ENCODE measurements at places on chromosomes 2 and 18.

- no peak for DNase-seq
Measured at GRCh38 chr2:23806201-23806600, 120.7 kb downstream of the ATAD2B start.

DNA sequence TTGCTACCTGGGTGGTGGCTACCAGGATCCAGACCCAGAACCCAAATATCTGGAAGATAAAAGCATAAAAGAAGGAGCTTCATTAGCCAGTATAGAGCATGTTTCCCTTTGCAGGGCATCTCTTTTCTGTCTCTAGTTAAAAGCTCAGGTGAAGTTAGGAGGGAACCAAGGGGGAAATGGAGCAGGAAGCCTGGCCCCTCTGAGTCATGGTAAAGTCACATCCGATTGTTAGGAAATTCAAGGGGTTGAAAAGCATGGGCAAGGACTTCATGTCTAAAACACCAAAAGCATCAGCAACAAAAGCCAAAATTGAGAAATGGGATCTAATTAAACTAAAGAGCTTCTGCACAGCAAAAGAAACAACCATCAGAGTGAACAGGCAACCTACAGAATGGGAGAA lies 126.9 kb downstream of the RPIA start:
- DNase-seq, result no peak

GRCh38 chr2:26580751-26581150 lies 60.4 kb downstream of the CIB4 start:
- no peak for DNase-seq

GRCh38 chr2:233798335-233799086 lies 20.4 kb downstream of the MROH2A start:
- no peak for DNase-seq

GRCh38 chr2:119548516-119549120 lies 4.4 kb downstream of the CFAP221 start:
- DNase-seq, result no peak

- DNase-seq, result no peak
Measured at GRCh38 chr2:109486711-109487535, 126.8 kb downstream of the SEPTIN10 start.

- no peak for DNase-seq
Measured at GRCh38 chr2:147772781-147773180, 72.0 kb upstream of the ACVR2A start.

- no peak for DNase-seq
Measured at GRCh38 chr2:47528455-47528854, 125.5 kb downstream of the MSH2 start.

GRCh38 chr18:75530566-75531211 lies 103.2 kb upstream of the SMIM21 start:
- no peak for DNase-seq

DNA sequence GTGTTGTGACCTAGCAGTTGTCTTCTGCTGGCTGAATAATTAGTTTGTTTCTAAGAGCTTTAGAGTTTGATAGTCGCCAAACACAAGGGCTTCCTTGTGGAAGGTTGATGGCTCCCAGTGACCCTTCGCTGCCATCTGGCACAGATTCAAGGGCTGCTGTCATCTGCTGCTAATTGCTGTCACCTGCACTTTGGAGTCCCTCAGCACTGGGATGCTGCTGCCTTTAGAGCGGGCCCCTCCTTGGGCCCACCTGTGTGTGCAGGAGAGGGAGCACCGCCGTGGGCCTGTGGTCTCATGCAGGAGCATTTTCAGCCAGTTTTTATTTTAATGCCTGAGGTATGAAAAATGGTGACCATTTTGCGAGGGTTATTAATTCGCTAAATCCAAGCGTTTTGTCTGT lies 154.0 kb upstream of the NFATC1 start:
- no peak for DNase-seq

DNA sequence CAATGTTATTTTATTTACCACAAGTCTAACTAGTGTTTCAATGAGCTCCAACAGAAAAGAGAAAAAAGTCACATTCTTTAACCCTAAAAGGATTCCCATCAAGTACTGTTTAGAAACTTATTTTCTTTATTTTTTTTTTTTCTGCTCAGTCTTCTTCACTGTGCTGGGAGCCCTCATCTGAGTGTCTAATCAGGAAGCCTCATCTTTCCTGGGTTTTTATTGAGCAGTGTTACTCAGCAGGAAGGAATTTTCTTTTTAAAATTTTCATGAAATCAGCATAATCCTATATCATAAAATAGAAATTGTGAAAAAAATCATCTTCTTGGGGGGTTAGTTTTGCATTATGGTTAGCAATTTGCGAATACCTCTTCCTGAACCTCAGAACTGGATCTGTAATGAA lies 453.8 kb downstream of the CDH2 start:
- DNase-seq, result no peak

DNA sequence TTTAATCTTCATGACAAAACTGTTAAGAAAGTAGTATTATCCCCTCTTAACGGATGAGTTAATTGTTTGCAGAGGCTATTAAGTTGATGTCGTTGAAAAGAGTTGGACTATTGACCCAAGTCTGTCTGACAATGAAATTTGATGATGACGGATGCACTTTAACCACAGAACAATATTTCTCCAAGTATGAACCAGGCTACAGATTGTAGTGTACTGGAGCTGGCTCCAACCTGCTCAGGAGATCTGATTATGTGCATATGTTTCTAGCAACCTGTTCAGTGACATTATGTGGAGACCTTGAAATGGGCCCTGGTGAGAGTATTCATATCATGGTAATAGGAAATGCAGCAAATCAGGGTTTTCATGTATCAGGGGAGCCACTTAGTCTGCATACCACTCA lies 174.1 kb downstream of the CDH7 start:
- no peak for DNase-seq

DNA sequence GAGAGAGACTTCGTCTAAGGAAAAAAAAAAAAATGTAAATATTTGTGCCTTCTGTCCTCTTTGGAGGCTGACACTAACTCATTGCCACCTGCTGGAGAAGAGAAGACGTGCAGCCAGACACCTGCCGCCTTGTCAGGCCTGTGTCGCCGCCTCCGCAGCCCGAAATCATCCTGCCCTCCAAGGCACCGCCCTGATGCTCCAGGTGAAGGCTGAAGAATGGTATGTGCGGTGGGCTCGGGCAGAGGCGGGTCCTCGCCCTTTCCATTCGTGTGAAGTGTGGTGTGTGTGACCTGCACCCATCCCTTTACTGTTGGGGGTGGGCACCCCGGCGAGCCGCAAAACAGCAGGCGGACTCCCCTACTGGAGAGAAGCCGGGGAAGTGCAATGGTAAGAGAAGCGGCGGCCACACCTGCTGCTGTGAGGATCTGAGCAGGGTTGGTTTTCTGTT lies 60.4 kb downstream of the FAM161A start:
- DNase-seq, result no peak

DNA sequence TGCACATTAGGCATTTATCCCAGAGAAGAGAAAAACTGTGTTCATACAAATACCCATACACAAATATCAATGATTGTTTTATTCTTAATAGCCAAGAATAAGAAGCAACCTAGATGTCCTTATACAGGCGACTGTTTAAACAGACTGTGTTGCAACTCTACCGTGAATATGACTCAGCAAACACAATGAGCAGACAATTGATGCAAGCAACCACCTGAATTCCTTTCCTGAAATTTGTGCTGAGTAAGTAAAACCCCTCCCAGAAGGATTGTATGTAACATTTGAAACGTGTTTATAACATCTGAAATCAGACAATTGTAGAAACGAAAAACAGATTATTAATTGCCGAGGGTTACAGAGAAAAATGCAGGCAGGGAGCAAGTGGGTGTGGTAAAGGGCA lies 621.9 kb upstream of the SOX11 start:
- no peak for DNase-seq

DNA sequence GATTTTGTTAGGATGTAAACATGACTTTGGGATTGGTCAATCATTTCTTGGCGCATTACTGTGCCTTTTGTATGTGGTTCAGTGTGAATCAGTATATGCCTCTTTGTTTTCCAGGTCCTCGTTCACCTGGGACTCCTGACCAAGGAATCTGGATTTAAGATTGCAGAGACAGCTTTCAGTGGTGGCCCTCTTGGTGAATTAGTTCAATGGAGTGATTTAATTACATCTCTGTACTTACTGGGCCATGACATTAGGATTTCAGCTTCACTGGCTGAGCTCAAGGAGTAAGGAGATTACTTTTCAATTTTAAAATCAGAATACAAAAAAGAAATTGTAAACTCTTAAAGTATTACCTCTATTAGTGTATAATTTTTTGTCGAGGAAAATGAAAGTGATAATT lies 87.6 kb downstream of the MGAT5 start:
- DNase-seq, result no peak

DNA sequence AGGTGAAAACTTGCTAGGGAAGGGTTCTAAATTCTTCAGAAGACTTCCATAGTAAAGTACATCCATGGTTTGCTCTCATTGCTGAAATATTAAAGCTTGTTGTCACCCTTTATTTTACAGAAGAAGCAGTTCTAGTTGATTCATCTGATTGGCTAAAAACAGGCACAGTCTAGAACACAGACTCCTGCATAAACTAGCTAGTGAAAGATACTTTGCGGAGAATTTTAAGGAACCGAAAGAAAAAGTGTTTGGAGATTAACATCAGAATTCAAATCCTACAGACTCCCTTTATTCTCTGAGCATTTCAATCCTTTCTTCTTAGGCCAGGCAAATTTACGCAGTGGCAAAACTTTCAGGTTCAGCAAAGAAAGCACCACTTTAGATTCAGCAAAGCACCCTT lies 1076.5 kb upstream of the ZEB2 start:
- no peak for DNase-seq

DNA sequence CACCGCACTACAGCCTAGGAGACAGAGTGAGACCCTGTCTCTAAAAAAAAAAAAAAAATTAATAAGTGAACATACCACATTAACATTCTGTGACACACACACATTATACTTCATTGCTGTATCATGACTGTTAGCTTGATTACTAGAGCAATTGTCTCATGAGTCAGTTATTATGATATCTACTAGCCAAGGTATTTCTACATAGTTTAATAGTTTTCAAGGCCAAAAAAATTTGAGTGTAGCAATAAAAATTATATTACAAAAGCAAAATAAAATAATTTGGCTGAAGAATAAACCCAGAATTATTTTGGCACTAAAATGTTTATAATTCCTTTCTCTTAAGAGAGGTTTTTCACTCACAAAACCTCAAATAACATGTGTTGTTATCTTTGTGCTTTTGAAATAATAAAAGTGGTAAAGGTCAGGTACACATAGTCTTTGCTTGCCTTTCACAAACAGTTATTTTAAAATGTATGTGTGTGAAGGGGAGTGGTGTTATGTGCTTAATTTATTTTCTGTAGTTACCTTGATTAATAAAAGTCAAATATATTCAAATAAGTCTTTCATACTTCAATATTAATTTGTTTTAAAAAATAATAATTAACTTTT lies 136.9 kb upstream of the SPOPL start:
- DNase-seq, result no peak

- no peak for DNase-seq
Measured at GRCh38 chr2:180905461-180905860, 74.9 kb upstream of the UBE2E3 start.

DNA sequence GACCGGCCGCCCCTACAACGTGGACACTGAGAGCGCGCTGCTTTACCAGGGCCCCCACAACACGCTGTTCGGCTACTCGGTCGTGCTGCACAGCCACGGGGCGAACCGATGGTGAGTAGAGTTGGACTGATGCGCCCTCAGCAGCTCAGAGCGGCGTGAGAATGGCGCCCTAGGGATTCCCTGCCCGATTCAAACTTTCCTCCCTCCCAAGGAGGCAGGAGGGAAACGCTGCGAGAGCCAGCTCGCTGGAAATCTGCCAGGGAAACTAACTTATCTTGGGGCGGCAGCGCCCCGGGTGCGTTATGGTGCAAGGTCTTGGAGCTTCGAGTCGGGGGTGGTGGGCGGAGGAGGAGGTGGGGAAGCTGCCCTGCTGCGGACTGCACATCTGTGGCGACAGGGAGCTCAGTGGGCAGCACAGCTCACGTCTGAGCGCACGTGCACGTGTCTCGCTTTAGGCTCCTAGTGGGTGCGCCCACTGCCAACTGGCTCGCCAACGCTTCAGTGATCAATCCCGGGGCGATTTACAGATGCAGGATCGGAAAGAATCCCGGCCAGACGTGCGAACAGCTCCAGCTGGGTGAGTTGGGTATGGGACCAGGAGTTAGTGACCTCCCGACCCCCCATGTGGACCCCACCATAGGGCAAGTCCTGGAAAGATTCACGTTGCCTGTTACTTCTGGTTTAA lies 697 bp downstream of the ITGA4 start:
- no peak for DNase-seq

DNA sequence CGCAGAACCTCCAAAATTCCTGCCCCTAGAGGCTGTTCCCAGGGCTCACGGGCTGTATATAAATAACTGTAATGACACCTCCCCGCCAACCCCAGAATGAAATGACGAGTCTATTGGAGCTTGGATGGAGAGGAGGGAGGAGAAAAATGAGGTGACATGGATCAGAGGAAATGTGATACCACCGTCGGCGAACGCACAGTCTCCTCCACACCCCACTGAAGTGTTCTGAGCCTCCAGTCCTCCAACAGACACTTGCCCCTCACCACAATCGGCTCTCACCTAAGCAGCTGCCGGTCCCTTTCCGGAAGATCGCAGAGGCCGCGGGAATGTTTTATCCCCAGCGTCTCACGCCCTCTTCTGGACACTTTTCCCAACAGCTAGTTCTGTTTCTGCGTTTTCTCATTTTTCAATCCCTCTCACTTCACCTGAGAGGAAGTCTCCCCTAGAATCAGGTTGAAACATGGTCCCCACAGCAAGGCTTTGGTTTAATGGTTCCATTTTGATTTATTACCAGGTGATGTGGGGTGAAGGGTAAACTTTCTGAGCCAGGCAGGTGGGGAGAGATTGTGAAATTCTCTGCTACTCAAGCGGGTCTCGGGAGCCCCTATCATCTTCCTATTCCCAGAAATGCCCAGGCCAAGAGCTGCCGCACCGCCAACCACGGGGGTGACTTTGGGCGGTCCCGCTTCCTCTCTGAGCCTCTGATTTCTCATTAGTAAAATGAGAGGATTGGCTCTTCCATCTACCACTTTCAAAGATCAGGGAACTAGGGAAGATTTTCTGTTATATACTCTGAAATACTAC lies 9.1 kb upstream of the MYO5B start:
- DNase-seq, result no peak

GRCh38 chr18:10558243-10558966 lies 32.6 kb downstream of the NAPG start:
- DNase-seq, result no peak

GRCh38 chr2:12433626-12433990 lies 283.1 kb upstream of the TRIB2 start:
- DNase-seq, result no peak

GRCh38 chr2:159445307-159445706 lies 158.8 kb upstream of the WDSUB1 start:
- no peak for DNase-seq

DNA sequence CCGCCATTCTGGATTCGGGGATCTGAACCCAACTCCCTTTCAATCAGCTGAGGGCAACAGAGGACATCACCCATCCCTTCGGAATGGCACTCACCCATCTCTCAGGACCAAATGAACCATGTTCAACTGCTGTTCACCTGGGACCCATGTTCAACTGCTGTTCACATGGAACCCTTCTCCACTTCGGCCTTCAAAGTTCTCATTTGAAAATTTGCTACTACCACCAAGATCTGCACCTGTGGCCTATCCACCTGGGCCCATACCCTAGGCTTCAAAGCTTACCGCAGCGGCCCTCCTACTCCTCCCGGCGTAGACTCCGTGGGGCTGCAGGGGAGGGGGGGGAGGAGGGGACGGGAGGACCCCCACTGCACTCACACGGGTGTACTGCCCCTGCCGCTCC lies 119.2 kb upstream of the ANKRD30BL start:
- no peak for DNase-seq

GRCh38 chr2:235784788-235785187 lies 290.9 kb downstream of the AGAP1 start:
- no peak for DNase-seq

GRCh38 chr2:206535260-206535986 lies 92.1 kb downstream of the ADAM23 start:
- no peak for DNase-seq
